ENCODE measurements at places on chromosomes 11 and 22.

DNA sequence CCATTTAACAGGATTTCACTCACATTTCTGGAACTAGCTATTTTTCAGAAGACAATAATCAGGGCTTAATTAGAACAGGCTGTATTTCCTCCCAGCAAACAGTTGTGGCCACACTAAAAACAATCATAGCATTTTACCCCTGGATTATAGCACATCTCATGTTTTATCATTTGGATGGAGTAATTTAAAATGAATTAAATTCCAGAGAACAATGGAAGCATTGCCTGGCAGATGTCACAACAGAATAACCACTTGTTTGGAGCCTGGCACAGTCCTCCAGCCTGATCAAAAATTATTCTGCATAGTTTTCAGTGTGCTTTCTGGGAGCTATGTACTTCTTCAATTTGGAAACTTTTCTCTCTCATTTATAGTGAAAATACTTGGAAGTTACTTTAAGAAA lies 9.2 kb downstream of the PRSS23 start:
- DNase-seq, result no peak

- DNase-seq, result no peak
Measured at GRCh38 chr22:25112538-25113253, 87.0 kb upstream of the CRYBB3 start.

GRCh38 chr11:2590965-2591754 lies 108.6 kb downstream of the KCNQ1OT1 start:
- DNase-seq, result no peak

DNA sequence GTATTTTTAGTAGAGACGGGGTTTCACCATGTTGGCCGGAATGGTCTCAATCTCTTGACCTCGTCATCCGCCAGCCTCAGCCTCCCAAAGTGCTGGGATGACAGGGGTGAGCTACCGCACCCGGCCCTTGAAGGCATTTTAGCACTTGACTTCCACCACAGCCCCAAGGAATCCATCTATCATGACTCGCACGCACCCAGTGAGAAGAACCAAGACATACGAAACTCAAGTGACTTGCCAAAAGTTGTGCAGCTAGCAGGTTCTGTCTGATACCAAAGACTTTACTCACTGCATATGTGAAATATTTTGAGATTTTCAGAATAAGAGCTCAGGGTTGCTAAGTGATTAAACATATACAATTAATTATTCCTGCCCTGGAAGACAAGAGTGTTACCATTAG lies 21.0 kb downstream of the FLI1 start:
- DNase-seq, result no peak

GRCh38 chr11:10758957-10759356 lies 7.9 kb downstream of the CTR9 start:
- DNase-seq, result no peak

DNA sequence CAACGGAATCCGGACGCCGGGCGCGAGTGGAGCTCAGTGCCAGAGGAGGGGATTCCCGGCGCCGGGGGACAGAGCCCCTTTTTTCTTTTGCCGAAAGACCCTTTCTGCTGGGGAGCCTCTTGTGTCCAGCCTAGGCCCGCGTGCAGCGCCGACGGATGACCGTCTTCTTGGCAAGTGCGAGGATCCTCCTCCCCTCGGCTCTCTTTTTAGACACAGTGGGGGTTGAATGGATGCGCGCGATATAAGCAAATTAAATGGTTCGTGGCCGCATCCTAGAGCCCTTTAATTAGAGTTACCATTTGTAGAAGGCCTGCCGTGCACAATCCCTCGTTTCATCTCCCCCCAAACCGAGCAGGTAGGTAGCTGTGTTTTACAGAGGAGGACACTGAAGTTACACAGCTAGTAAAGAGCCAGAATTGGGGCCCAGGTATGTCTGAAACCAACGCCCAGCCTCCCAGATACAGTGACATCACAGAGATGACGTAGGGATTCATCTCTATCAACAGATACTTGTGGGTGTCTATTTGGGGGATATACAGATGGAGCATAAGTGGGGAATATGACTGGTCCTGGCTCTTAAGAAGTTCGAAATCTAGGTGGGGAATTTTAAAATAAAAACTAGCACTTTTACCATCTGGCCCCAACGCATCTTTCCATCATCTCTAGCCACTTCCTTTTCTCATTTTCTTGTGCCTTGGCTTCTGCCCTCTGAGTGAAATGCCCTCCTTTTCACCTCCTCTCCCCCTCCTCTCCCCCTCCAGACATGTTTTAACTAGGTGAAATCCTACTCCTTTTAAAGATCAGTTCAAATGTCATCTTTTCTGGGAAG lies 875 bp downstream of the TCP11L1 start:
- DNase-seq, result no peak

DNA sequence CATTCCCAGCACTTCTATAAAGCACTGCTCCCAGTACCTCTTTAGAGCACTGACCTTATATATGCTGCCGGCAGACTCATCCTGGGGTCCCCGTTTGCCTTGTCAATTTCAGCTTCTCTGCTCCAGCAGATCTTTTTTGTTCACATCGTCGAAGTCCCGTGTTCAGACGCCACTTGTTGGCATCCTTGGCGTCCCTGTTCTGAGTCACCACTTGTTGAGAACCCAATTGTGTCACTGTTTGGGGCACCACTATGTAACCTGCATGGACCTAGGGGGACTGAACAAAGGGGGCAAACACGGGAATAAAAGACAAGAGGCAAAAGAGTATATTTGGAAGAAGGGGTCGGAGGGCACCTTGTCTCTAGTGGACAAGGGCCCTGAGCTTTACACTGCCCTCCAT lies 25.5 kb downstream of the OR10A6 start:
- no peak for DNase-seq

- no peak for DNase-seq
Measured at GRCh38 chr22:44286646-44287045, 26.1 kb downstream of the SHISAL1 start.

DNA sequence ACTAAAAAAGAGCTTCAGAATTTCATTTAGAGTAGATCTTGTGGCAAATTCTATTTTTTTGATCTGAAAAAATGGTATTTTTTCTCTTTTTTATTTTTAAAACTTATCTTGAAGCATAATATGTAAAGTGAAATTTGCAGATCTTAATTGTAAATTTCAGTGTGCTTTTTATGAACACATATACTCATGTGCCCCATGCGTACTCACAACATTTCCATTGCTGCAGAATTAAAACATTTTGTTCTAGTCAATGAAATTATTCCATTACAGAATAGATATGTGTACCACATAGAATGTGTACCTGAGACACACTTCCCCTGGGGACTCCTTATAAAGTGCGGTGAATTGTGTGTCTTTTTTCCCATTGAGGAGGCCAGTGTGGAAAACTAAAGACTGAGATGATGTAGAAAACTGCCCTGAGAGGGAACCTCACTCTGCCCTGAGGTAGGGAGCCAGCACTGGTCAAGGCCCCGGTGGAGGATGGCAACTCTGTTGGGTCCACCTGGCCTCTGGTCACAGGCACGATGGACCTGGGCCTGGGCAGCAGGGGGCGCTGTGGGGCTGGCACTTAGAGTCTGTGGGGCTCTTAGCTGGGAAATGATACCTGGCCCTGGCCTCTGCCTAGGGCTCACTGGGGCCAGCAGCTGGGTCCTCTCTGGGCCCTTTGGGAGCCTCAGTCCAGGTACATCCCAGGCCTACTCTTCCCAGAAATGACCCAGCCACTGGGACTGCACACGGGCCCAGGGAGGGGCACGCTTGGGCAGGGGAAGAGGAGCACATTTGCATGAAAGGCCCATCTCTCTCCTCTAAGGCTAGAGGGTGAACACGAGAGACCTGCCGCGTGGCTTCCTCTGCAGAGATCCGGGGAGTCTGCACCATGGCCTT lies 77.9 kb upstream of the TOP3B start:
- DNase-seq, result no peak

DNA sequence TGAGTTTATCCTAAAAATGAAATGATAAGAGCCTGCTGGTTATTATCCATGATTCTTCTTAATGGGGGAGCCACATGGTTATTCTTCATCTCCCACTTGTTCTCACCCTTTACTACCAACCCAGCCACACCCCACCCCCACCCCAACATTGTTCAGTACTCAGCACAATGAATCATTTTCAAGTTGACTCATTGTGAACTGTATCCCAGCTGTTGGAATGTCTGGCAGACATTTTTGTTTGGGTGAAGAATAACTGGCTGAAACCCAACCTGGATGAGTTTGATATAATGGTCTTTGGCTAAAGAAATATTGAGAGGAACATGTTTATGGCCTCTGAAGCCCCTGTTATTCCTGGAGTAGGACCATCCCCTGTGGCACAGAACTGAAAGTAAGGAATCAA lies 136.2 kb downstream of the ELP4 start:
- DNase-seq, result no peak

- DNase-seq, result no peak
Measured at GRCh38 chr11:70872299-70872698, 380.1 kb downstream of the SHANK2 start.

DNA sequence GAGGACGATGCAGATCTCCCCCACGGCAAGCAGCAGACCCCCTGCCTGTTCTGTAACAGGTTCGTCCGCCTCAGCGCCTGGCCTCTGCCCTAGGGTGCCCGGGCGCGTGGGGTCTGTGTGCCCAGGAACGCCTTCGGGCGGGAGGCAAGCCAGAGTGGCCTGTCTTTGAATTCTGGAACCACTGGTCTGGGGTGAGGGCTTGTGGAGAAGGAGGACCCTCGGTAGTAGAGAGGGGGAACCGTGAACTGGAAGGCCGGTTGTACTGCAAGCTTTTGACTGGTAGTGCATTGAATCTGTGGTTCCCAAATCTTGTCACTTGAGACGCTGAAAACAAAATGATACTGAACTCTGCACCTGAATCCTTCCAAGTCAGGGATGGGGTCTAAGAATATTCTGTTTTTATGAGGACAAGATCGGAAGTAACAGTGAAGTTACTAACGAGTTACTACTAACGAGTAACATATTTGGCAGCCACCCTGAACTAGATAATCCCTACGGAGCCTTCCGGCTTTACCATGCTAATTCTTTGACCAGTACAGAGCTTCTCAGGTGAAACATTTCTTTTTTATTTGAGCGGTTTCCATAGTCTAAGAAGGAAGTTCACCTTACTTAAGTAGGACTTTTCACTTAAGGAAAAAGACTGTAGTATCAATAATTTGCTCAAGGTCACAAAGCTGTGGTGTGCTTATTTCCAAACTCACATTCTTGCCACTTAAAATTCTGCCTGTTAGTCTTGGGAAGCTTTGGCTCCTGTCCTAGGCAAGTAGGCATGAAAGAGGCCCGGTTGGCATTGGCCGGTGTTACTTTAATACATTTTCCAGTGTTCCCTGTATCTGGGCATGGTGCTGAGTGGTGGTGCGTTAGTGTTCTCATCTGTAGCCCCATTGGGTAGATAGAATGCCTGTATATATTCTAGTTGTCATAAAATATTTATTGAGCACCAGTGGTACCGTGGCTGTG lies 860 bp downstream of the PRMT3 start:
- no peak for DNase-seq

- DNase-seq, result no peak
Measured at GRCh38 chr11:61542024-61542461, 33.5 kb downstream of the LRRC10B start.

DNA sequence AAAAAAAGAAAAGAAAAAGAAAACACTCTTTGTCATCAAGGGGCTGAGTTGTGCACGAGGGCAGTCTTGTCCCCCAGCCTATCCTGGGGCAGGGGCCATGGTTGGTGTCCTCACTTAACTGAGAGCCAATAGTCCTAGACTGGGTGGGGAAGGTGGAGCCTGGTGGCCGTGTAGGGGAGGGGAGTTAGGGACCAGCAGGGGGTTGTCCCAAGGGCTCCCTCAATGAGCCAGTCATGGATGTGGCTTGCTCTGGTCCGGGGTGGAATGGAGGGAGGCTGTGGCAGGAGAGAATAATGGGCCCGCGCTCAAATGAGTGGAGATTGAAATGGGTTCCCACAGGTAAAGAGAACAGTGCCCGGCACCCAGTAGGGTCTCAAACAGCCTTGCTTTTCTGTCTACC lies 46.2 kb downstream of the CACNA1I start:
- DNase-seq, result no peak

GRCh38 chr11:102322560-102322959 lies 5.3 kb downstream of the BIRC3 start:
- no peak for DNase-seq

DNA sequence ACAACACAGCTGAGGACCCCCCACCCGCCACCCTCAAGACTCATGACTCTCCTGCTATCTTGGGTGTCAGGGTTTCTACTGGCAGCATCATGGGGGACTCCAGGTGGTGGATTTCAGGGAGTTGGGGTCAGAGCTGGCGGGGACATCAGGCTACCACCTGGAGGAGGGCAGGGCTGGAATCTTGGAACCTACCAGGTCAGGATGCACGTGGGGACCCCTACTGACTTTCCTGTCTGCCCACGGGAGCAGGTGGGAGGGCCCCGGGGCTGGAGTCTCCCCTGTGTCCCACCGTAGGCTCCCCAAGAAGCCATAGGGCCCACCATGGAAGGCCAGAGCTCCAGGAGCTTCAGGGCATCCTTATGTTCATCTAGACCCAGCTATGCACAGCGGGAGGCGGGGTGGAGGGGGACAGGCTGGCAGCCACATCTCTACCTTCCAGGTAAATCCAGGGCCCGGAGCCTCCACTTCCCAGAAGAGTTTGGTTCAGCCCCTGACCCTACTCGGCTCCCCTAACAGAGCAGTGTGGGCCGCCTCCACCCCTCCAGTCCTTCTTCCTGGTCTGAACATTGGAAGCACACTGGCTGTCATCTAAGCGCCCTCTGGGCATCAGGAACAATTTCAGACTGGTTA lies 10.0 kb downstream of the SLC37A2 start:
- DNase-seq, result no peak

DNA sequence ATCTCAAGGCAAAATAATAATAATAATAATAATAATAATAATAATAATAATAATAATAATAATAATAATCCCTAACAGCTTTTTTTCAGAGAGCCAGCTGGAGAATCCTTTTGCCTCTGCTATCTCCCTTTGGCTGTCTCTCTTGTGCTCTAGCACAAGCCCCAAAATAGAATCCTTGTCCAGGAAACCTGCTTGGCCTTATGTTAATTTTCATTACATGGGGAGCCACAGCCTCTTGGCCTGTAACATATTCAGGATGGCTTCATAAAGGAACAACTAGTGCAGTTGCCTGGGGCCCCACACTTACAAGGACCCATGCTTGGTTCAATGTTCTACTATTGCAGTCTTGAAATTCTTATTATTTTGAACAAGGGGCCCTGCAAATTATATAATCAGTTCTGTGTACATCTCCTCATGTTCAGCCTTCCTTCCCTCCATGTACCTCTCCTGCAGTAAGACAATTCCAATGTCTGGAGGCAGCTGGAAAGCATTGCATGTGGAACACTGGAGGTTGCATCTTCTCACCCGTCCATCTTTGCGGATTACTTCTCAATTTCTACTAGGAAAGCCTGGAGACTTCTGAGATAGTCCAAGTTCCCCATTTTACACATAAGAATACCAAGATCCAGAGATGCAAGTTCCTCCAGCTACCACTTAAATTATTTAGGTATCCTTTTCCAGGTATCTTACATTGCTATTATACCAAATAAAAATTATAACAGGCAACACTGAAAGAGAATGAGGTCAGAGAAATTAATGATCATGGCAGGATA lies 37.8 kb upstream of the SORL1 start:
- no peak for DNase-seq

All from left renal cortex interstitium (tissue), 4 donors.